Naive thymus-derived CD8-positive, alpha-beta T cell (primary cell): ENCODE measurements at places on chromosomes 4 and X. TPM values are rescaled to one million over a fixed set of nuclear protein-coding genes. Genes with fewer than 3 reads are reported as not detected.
A peak's percentile ranks its signal among the peaks of the same experiment; 100 is the strongest.

Gene DYNLT3
- 42.2 TPM for total RNA-seq

Gene HDX
- total RNA-seq, result 0.42 TPM

Gene MAGEC2
- not detected for total RNA-seq

DNA sequence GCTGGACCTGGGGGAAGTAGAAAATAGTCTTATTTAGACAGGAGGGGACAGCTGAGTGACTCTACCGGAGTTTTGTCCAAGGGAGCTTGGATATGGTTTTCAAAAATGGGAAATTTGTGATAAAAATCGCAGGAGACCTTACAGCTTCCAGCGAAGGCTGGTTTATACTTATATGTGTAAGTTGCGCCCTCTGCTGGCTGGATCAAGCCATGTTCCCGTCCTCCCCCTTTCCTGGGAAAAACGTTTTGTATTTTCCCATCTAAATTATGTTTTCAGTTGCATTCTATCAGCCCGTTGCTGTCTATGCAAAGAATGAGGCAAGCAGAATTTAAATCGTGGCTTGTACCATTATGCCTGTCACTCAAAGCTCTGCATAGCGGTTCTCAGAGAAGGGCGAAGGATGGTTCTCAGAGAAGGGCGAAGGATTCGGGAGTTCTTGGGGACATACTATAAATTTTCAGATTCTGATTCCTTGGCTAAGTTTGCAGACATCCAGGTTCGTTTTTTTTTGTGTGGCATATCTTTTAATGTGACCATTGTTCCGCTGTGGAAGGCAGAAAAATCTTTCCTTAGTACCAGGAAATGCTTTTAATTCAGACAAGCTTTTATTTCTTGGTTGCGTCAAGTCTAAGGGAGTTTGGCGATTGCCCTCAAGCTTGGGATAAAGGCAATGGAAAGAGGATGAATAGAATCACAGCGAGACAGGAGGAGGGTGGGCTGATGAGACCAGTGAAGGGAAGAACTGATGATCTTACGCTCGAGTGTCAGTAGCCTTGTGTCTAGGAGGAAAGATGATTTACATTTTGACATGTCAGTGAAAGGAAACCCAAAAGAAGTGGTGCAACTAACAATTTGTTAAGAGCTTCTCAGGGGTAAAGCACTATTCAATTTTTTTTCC lies 128.5 kb upstream of the ARX start:
- H3K27ac ChIP-seq, result no peak overlapping the region
- DNase-seq, result peak; percentile 4
- H3K4me3 ChIP-seq, result no peak overlapping the region
- no peaks in the 10 kb centered on the region for H3K4me1 ChIP-seq

- no peak overlapping the region for H3K4me3 ChIP-seq
- no peaks in the 10 kb centered on the region for H3K4me1 ChIP-seq
- H3K27ac ChIP-seq, result no peak overlapping the region
- H3K27me3 ChIP-seq, result peaks cover 4% of the 10 kb centered on the region
- DNase-seq, result no peak
Measured at GRCh38 chr4:52685316-52685715, 26.2 kb upstream of the USP46 start.

- DNase-seq, result no peak
- no peak overlapping the region for H3K4me3 ChIP-seq
- no peaks in the 10 kb centered on the region for H3K36me3 ChIP-seq
- H3K4me1 ChIP-seq, result no peaks in the 10 kb centered on the region
Measured at GRCh38 chr4:180946188-180946587, 1297.0 kb upstream of the TENM3 start.

DNA sequence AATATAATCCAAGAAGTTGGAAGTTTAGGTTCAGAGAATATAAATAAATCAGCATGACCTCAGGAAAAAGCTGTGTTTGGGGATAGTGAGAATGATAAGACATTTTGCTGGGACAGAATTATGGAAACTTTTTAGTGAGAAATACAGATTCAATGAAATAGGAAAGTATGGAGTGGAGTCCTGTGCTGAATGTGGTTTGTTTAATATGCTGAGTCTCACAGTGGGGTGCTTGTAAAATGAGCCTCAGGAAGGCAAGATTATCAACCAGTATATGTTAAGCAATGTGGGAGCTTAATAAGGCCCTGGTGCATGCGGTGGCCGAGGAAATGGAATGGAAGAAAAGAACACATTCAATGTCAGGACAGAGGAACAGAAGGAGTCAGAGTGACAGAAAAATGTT lies 1554.7 kb upstream of the TENM3 start:
- no peak overlapping the region for H3K27ac ChIP-seq
- H3K27me3 ChIP-seq, result peaks cover 12% of the 10 kb centered on the region
- no peak overlapping the region for H3K4me3 ChIP-seq
- DNase-seq, result no peak
- no peaks in the 10 kb centered on the region for H3K36me3 ChIP-seq

GRCh38 chr4:72555377-72555831 lies 13.6 kb downstream of the ADAMTS3 start:
- no peaks in the 10 kb centered on the region for H3K36me3 ChIP-seq
- peaks cover 26% of the 10 kb centered on the region for H3K27me3 ChIP-seq
- H3K4me1 ChIP-seq, result no peaks in the 10 kb centered on the region
- no peak overlapping the region for H3K4me3 ChIP-seq

GRCh38 chrX:19005909-19006308 lies 22.0 kb upstream of the PHKA2 start:
- H3K27ac ChIP-seq, result no peak overlapping the region
- no peaks in the 10 kb centered on the region for H3K27me3 ChIP-seq
- no peaks in the 10 kb centered on the region for H3K36me3 ChIP-seq
- H3K4me1 ChIP-seq, result no peaks in the 10 kb centered on the region
- DNase-seq, result no peak

- no peaks in the 10 kb centered on the region for H3K36me3 ChIP-seq
- no peaks in the 10 kb centered on the region for H3K27me3 ChIP-seq
- no peaks in the 10 kb centered on the region for H3K4me1 ChIP-seq
- H3K27ac ChIP-seq, result no peak overlapping the region
- DNase-seq, result no peak
- no peak overlapping the region for H3K4me3 ChIP-seq
Measured at GRCh38 chr4:136931781-136932180, 600.5 kb downstream of the PCDH18 start.
